ENCODE measurements at places on chromosomes 6 and 20.
A peak's percentile ranks its signal among the peaks of the same experiment; 100 is the strongest.

GRCh38 chr6:29926413-29927274 is 15.7 kb upstream of the HLA-A start:
- peak; percentile 81 for DNase-seq

- no peak for DNase-seq
Observed at GRCh38 chr6:35014341-35014740, 125.3 kb downstream of the ANKS1A start.

- no peak for DNase-seq
Observed at GRCh38 chr6:16400248-16400760, 161.9 kb downstream of the GMPR start.

GRCh38 chr6:69022993-69023392 is 387.9 kb downstream of the ADGRB3 start:
- DNase-seq: no peak

GRCh38 chr20:24682496-24682985 is 213.1 kb downstream of the SYNDIG1 start:
- no peak for DNase-seq

- DNase-seq: no peak
Observed at GRCh38 chr6:112225691-112226090, 28.7 kb downstream of the LAMA4 start.

- no peak for DNase-seq
Observed at GRCh38 chr6:7229376-7230326, 83.3 kb downstream of the SSR1 start.

- no peak for DNase-seq
Observed at GRCh38 chr20:10902576-10903282, 228.9 kb upstream of the JAG1 start.

GRCh38 chr20:60512443-60512842 is 554.2 kb downstream of the CDH26 start:
- no peak for DNase-seq
